ENCODE measurements at places on chromosomes 7 and 10.

DNA sequence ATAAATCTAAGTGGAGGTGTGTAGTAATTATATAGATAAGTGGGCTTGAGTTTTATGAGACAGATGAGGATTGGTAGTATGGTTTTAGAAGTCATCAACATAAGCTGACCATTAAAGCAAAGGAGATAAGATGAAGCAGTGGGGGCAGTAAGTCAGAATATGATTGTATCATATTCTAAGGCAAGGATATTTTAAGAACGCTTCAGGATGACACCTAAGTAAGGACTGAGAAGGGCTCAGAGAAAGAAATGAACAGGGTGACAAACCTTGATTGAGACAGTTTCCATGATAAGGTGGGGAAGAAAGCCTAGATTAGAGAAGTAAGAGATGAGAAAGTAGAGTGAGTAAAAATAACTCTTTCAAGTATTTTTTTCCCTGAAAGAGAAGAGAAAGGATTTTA lies 567.2 kb downstream of the ATRNL1 start:
- DNase-seq, result no peak

DNA sequence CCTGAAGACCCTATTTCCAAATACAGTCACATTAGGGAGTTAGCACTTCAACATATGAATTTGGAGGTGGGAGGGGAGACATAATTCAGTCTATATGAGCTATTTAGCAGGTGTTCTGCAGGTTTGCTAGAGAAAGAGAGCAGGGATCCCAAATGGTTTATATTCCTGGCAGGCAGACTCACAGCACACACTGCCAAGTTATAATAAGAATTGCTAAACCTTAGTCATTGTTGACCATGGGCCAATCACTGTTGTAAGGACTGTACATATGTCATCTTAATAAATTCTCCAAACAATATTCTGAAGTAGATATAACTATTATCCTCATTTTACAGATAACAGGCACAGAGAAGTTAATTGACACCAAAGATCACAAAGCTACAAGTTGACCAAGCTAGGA lies 1.5 kb upstream of the CCDC3 start:
- DNase-seq, result no peak

DNA sequence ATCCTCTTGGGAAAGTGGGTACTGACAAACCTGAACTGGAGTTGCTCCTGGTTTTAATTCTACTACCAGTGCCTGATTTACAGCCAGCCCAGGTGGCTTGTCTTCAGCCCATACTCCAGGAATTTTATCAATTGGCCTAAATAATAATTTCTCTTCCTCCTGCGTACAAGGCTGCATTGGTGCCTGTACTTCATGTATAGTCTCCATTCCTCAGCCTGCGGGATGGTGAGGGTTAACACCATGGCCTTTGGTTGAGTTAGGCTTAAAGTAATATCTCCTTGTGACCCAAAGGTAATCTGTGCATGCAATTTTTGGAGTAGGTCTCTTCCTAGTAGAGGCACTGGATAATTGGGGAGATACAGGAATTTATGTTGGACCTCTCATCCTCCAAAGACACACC lies 5.5 kb upstream of the ZNF117 start:
- no peak for DNase-seq

DNA sequence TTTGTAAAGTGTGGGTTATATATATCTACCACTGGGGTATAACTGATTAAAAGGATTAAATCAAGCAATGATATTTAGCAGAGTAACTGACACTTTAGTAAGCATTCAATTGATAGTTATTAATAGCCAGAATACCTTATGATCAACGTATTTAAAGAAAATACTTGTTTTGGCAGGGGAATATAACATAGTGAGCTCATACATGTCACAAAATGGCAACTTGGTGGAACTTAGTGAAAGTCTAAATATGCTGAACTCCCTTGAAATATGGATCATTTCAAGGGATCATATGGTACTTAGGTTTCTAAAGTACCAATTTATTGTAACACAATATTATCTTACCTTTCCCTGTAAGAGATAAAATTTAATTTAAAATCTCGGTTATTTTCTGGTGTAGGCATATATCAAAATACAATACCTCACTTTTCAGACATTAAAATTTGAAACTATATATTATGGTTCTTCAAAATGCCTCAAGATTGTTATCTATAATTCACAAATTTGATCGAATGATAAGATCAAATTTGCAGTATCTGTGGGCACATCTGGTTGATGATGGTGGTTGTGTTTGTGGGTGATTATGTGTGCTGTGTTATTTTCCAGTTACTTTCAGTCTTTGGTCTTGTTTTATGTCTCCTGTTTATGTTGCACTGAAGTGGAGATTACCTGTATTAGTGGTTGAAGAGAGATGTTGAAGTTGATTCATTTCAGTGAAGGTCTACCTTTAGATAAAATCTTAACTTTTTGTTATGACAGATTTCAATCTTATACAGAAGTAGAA lies 5.2 kb downstream of the ARL4A start:
- no peak for DNase-seq

DNA sequence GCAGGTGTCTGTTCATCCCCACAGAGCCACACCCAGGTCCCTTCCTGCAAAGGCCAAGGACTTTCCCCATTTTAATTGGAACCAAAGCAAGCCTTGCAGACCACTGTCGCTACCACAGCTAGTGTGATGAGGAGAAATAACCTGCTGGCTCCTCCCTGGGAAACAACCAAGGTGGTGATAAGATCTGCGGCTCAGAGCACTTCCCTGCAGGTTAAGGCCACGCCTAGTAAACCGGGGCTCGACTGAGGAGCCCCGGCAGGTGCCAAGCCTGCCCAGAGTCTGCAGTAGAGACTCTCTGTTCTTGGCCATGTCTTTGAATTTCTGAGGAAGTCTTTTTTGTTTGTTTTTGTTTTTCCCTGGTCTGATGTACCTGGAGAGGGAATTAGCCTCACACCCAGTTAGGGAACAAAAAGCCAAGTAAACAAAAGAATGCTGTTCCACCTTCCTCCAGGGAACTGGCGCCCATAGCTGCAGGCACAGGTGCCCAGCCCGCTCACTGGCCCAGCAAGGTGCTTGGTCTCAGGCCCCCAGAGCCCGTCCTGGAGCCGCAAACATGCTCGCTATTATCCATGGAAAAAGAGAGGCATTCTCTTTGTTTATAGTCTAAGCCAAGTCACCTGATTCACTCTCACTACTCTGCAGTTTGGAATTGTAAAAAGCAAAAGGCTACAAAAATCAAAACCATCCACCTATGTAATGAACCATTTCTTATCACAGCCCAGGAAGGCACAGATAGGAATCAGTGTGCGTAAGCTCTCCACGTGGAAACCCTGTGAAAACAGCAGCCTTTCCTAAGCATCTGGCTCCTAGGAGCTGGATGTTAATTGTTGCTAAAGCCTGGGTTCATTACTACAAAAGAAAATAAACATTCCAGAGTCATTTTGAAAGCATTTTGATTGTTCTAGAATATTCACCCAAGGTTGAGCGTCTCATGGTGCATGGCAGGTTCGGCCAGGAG lies 2.7 kb downstream of the GPR146 start:
- no peak for DNase-seq

- no peak for DNase-seq
Observed at GRCh38 chr10:117662126-117662525, 119.6 kb downstream of the EMX2 start.

GRCh38 chr10:16597656-16598055 lies 76.0 kb upstream of the C1QL3 start:
- no peak for DNase-seq

- peak; percentile 84 for DNase-seq
Observed at GRCh38 chr10:369684-370448, 234.6 kb downstream of the ZMYND11 start.

DNA sequence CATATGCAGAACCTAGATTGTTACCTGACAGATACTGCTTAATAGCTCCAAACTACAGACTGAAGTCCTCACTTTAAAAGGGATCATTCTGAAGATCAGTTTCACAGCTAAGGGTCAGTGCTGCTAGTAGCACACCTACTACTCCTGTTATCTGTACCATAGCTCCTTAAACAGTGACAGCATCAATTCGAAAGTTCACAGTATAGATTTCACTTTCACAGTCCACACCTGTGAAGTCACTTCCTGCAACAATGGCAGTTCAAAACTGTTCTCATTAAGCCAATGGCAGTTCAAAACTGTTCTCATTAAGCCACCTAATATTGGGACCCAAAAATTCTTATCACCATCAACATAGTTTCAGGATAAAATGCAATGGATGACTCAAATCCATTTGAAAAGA lies 10.7 kb upstream of the FHIP2A start:
- no peak for DNase-seq

DNA sequence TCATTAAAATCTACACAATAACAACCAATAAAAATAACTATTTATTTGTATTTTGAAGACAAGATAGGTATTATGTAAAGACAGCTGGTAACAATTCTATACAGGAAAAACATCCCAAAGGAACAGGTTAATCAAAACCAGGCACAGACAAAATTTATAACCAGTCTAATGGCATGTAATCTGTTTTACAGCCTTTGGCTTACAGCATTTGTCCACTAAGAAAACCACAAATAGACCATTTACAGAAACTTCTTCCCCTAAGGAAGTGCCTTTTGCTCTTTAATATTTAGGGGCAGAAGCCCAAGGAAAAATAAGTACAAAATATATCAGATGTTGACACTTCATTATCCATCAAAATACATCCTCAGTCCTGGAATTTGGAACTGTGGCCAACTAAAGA lies 65.0 kb downstream of the SVIL start:
- DNase-seq, result peak; percentile 34

Data from AG09309 (cell line).